Small intestine (tissue), 16 donors: ENCODE measurements at places on chromosomes 1 and 21. TPM values are rescaled to one million over a fixed set of nuclear protein-coding genes. Genes with fewer than 3 reads are reported as not detected.

Gene ETNK2
- 5.1 TPM for polyA plus RNA-seq

DNA sequence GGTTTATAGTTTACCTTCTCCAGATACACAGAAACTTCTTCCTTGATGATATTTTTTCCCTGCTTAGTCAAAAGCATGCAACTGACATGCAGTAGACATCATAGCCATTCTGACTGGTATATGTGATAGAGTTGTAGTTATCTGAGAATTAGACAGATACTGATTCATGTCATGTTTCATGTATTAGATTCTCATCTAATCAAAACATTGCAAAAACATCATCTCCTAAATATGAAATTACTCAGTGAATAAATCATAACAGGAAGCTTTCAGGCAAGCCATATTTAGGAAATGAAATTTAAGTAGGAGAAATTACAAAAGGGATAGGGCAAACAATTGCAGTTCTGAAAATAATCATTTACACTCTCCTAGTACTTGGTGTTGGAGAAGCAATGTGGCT lies 38.4 kb upstream of the ASB17 start:
- H3K27ac ChIP-seq: no peak overlapping the region
- H3K27me3 ChIP-seq: no peaks in the 10 kb centered on the region
- H3K4me3 ChIP-seq: no peak overlapping the region
- no peaks in the 10 kb centered on the region for H3K4me1 ChIP-seq
- no peaks in the 10 kb centered on the region for H3K36me3 ChIP-seq
- DNase-seq: no peak

Gene POU3F1
- not detected for polyA plus RNA-seq

DNA sequence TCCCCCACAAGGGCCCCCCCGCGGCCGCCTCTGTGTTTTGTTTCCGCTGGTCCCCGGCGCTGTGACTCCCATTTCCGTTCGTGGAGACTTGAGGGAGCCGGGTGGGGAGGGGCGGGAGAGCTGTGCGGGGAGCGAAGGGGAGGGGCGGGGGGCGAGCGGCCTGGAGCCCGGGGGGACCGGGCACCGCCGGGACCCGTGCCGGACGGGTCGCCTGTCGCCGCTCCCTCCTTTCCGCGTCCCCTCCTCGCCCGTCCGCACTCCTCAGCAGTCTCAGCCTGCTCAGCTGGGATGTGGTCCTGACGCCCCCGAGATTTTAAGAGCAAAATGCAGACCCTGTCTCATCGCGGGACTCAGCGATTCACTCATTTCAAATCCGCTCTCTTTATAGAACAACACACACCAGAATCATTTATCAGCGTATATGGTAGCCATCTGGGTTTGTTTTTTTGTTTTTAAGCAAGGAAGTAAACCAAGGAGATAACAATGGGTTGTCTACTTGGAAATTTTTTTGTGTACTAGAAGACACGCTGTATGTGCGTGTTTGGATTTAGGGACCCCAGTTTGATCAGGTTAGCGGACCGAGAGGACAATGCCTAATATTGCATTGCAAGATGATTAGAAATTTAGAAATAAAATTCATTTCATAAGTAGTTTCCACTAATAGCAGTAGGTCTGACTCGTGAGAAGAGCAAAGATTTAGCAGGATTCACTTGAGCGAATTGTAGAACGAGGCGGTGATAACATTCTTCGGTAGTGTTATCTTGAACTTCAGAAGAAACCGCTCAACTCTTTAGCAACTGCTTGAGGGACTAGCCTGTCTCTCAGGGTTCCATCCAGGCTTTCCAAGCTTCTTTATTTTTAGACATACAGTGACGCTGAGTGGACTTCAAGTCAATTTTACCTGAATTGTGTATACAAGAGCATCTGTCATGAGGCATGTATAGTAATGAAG lies 1.1 kb downstream of the GABPA start:
- H3K36me3 ChIP-seq: no peaks in the 10 kb centered on the region
- peak overlapping the region; percentile 90 for H3K4me3 ChIP-seq
- H3K27ac ChIP-seq: peak overlapping the region; percentile 99

Gene INSRR
- 0.04 TPM for polyA plus RNA-seq
